GM03348 (cell line): ENCODE measurements at places on chromosomes 7 and 10.

- no peak for DNase-seq
Observed at GRCh38 chr7:70997261-70997660, 134.7 kb upstream of the GALNT17 start.

- DNase-seq: no peak
Observed at GRCh38 chr10:26378861-26379294, 59.3 kb upstream of the APBB1IP start.

GRCh38 chr7:132044247-132044646 lies 487.8 kb upstream of the PODXL start:
- DNase-seq: no peak

GRCh38 chr10:76559892-76560220 lies 1077.8 kb downstream of the KCNMA1 start:
- no peak for DNase-seq

GRCh38 chr10:116271593-116272439 lies 1.2 kb downstream of the GFRA1 start:
- peak; percentile 71 for DNase-seq

GRCh38 chr7:71184136-71184535 lies 52.2 kb downstream of the GALNT17 start:
- no peak for DNase-seq

DNA sequence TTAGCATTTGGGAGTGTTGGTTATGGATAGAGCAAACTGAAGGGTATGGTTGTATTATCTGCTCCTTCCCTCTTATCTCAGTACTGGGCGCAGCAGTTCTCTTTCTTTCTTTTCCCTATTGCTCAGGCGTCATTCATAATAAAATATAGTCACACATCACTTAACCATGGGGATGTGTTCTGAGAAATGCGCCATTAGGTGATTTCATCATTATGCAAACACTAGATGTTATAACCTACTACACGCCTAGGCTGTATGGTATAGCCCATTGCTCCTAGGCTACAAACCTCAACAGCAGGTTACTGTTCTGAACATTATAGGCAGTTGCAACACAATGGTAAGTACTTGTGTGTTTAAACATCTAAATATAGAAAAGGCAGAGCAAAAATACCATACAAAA lies 401.7 kb downstream of the EXOC4 start:
- DNase-seq: no peak

GRCh38 chr10:1365540-1366321 lies 309.5 kb downstream of the WDR37 start:
- DNase-seq: no peak
